ENCODE measurements at places on chromosomes 12 and 14.

GRCh38 chr14:93999573-93999972 is 2.5 kb downstream of the CCDC197 start:
- no peak for DNase-seq

- no peak for DNase-seq
Observed at GRCh38 chr12:115830070-115830469, 447.4 kb downstream of the MED13L start.

DNA sequence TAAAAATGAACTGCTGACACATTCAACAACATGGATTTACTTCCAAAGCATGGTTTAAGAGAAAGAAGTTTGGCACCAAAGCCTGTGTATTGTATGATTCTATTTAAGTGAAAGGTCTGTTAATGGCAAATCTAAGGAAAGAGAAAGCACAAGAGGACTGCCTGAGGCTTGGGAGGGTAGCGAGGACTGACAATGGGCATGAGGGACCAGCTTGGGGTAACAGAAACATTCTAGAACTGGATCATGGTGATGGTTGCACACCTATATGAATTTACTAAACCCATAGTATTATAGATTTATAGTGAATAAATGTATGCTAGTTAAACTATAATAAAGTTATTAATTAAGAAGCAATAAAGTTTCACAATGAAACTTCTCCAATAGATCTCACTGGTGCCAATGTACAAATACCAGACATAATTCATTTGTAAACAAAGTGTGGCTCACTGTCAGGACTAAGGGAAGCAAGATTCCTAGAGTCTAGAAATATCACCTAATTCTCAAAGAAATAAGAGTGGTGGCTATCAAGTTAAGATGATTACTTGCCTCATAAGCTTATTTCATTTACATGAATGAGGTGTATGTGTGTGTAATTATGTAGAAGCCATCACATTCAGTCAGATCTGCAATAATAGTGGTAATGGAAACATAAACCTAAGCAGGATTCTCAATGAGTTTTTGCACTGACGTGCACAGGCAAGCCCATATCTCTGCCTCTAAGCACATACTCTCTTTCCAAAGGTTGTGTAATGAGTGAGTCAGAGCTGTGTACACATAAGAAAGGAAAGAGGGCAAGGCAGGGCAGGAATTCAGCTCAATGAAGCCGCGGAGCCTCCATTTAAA is 353.4 kb downstream of the KCNH5 start:
- DNase-seq = no peak

DNA sequence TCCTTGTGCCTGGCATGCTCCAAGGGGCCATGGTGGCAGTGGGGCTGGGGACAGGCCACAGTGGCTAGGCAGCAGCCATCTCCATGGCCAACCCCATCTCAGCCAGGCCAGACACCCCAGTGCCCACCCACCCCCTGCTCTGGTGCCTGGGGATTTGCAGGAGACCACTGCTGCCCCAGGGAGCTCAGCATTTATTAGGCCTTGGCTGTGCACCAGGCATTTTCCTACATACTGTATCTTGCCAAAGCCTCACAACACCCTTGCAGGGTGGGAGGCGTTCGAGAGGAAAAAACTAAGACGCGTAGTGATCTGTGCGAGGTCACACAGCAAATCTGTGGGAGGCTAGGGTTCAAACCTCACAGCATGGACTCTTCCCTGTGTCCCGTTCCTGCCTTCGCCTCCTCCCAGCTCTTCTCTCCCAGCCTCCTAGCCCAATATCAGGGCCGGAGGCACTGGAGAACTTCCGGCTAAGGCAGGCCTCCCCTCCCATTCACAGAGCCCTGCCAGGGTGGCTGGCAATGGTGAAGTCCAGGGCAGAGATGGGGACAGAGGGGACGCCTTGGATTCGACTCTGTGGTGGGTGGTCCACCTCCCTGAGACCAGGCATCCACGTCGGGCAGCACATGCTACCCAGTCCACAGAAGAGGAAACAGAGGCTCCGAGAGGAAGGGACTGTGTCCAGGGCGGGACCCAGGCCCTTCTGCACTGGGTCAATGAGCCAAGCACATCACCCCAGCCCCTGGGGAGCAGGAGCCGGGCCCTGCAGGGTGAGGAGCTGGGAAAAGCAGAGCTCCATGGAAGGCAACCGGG is 57.4 kb downstream of the FAM222A start:
- no peak for DNase-seq

DNA sequence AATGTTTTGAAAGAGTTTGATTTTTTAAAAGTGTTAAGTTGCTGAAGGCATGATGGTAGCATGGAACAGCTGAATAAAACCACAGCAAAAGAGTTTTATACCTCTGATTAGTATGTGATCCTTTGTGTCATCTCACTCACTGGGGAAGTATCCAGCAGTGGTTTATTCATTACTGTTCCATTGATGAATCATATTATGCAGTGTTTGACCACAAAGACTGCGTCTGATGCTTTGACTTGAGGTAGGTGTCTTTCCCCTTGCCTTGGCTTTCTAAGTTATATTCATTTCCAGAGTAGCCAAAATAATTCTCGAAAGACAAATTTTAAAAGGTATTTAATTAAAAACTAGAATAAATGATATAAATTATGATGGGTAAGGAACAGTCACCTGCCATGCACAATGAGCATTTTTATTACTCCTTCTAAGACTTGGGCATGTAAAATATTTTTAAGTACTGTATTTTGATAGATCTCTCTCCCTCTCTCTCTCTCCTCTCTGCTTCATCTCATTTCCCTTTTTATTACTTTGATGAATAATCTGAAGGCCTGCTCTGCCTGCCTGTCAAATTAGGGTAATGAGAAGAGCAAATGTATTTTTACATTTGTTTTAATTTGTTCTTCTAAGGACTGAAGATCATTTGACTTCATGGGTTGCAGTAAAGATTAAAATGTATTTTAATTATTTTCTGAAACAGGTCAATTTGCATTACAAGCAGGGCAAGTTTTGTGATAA is 164.9 kb downstream of the NAV3 start:
- DNase-seq = no peak

GRCh38 chr12:93846936-93847516 is 169.9 kb downstream of the CRADD start:
- no peak for DNase-seq

DNA sequence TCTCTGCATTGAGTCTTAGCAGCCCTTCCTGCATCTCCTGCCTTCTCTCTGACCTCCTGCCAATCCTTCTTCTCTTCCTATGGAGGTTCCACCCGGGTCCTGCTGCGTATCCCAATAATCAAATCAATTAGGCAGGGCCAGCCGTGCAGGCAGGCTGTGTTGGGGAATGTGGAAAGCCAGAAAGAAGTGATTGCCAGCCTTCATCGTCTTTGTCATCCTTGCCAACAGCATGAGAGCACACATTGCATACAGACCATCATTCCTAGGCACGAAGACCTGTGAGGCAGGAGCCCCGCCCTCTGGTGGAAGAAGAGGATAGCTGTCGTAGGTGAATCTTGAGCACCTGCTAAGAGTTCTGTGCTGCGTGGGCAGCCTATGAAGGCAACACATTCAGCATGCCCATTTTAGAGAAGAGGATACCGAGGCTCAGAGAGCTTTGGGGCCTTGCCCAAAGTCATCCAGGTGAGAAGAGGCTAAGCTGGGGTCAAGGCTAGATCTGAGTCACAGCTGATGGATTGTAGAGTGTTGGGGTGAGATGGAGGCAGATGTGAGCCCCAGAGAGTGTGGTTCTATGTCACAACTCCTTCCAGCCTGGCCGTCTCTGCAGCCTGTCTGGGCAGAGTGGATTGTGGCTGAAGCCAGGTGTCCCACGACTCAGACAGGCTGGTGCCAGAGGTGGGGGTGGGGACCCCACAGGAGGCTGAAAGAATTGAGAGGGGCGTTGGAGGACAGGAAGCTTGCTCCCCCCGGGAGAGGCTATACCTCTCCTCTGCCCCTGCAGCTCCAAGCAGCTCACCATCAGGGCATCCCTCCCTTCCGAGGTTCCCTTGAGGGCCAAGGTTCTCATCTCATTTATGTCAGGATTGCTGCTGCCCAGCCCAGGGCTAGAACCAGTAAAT is 12.7 kb downstream of the C14orf132 start:
- no peak for DNase-seq

GRCh38 chr12:6608592-6609281 is 1.6 kb upstream of the CHD4 start:
- DNase-seq = no peak

DNA sequence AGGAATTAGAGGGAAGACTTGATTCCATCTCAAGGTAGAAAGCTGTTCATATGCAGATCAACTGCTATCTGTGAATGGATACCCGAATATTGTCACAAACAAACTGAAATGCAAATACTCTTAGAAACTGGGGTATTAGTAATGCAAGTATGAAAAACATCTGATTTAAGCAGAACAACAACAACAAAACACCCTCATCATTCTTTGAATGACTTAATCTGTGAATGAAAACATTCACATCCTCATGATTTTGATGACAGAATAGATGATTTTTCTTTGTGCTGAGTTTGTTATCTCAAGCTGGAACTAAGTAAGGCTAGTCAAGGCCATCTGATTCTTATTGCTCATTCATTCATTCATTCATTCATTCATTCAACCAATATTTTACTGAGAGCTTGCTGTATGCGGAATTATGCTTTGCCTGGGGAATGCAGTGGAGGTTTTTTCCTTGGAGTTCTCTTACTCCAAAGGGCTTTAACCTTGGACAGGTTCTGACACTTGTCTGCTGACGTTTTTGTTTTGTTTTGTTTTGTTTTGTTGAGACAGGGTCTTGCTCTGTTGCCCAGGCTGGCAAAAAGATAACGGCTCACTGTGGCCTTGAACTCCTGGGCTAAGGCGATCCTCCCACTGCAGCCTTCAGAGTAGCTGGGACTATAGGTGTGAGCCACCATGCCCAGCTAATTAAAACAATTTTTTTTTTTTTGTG is 23.3 kb downstream of the OR10G3 start:
- DNase-seq = no peak

- peak; percentile 45 for DNase-seq
Observed at GRCh38 chr12:3491938-3492792, 1.2 kb downstream of the PRMT8 start.

DNA sequence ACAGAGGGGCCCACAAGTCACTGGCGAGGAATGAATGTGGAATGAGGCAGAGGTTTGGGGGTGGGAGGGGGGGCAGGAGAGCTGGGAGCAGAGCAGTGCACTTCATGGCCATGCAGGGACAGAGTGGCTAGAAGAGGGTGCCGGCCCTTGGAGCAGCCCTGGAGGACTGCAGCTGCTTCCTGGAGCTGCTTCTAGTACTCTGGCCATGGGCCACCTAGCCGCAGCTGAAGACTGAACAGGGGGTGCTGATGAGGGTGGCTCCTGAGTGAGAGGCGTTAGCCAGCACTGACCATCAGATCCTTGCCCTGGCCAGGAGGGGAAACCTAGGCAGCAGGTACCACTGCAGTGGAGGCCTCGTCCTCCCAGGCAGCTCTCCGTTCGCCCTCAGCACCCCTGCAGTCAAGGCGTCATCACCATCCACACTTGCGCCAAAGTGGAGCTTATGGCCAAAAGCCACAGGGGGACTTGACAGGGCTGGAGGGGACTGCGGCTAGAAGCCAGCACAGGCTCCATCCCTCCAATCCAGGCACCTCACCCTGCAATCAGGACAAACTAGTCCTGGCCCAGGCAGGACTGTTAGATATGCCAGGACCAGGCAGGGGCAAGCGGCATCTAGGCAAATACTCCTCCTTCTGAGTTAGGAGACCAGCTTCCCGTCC is 16.4 kb downstream of the OTUB2 start:
- DNase-seq = no peak

DNA sequence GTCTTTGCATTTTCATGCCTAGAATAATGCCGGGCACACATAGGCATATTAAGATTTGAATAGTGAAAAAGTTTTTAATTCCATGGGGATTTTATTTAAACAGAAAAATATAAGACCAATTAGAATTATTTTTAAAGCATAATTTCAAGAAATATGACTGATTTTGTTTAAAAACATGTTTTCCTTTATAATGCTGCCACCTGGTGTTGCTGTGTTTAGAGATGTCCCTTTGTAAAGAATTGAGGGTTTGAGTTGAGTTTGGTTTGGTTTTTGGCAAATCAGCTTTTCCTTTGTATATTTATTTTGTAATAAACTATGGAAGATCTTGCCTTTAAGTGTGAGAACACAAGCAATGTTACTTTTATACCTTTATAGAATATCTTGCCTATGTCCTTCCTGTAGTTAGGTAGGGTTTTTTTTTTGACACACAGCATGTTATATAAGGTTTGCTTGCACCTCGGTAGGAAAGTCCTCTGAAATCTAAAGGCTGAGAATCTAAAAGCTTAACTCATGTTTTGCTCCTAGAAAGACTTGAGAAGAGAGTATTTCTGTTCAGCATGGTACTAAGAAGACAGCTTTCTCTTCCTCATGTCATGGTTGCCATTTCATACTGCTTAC is 31.4 kb upstream of the SNAPC1 start:
- no peak for DNase-seq

DNA sequence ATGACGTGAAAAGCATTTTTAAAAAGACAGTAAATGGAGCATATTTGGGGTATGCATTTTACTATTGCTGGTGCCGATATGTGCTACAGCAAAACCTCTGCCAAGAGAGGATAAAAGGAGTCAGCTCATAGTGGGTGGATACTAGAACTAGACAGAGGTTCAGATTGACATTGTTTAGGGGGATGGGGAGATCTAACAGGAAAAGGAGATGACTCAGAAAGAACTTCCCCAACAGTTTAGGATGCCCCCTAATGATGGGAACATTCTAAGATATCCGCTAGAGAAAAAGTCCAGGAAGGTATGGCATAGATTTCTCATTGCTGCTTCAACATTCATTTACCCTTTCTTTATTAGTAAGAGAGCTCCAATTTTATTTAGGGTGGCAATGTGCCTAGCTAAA is 110.5 kb upstream of the CLEC14A start:
- DNase-seq = no peak

- no peak for DNase-seq
Observed at GRCh38 chr12:32768518-32768917, 12.8 kb upstream of the YARS2 start.

- DNase-seq = no peak
Observed at GRCh38 chr12:75613981-75614380, 102.6 kb upstream of the KRR1 start.

DNA sequence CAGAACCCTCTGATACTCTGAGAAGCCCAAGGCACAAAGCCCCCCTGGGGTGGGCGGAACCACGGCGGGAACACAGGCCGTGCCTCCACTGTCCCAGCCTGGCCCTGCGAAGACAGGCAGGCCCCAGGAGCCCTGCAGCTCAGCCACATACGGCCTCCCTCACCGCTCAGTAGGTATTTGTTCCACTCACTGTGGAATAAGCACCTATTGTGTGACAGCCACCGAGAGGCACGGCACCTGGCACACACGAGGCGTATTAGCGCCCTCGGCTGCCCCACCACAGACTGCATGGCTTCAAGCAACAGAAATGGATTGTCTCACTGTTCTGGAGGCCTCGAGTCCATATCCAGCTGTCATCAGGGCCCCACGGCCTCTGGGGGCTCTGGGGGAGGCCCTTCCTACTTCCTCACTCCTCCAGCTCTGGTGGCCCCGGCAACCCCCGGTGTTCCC is 66.3 kb downstream of the NCOR2 start:
- DNase-seq = no peak

DNA sequence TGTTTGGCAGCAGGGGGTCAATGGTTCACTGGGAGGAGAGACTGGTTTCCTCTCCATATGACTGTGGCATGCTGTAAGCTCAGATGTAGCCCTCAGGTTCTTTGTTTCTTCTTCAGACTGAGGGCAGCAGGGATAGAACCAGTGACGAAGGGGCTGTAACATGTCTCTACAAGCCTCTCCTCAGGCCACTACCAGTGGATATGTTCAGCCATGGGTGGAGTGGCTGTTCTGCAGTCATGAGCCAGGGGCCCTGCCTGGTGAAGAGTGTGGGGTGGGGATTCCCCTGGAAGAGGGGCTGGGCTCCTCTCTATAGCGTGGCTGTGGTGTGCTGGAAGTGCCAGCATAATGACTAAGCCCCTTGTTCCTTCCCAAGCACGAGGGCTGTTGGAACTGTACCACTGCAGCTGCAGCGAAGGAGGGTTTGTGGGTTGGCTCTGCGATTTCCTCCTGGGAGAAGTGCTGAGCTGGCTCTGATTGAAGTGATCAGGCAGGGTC is 55.8 kb downstream of the CMAS start:
- no peak for DNase-seq

Data from stimulated activated CD4-positive, alpha-beta T cell treated with anti-CD3 and anti-CD28 coated beads, Interleukin-2, amount 100 ng/mL, for 48 hours (primary cell).